ENCODE measurements at places on chromosomes 4 and X.

DNA sequence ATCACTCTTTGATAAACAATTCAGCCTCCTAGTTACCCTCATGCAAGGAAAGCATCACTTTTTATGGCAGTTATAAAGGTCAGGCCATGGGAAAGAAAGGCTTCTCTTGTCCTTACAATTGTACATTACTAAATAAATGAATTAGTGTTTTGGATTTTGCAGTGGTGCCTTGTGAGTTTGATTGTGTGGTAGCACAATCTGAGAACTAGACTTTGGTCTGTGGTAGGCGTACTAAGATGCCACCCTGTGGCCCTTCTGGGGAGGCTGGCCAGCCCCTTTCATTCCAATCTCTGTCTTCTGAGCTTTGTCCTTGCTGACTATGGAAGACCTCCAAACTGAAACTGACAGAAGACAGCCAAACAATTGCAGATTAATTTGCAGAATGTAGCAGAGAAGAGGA is 14.6 kb upstream of the HNRNPD start:
- DNase-seq = peak; percentile 74

DNA sequence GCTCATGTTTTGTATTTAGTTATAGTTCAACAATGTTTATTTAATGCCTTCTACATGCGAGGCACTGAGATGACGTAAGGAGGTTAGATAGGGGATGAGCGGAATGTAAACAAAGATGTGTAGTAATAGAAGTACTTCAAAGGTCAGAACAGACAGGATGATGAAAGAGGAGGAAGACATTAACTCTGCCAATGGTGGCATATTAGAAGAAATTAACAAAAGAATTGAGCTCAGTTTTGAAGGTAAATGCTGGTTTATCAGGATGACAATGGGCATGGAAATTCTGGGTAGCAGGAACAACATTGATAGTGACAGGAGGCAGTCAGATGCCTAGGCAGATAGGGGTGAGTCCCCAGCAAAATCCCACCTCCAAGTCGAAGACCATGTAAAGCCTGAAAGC is 62.3 kb upstream of the PGRMC2 start:
- no peak for DNase-seq

GRCh38 chrX:46433892-46434291 is 111.3 kb downstream of the ZNF674 start:
- no peak for DNase-seq

DNA sequence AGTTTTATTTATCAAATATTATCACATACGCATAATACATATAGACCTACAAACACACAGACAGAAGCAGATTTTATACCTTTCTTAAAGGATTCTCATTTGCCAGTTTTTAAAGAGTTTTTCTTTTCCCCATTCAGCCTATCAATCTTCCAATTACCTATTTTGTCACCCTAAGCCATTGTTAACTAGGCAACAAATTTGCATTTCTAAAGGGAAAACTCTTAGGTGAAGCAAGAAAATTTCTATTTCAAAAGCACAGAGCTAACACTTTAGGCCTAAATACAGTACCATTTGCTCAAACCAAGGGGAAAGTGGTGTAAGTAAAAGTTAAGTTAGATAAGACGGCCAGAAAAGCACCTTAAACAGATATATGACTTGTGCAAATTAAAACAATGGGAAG is 156.6 kb downstream of the NDST3 start:
- DNase-seq = no peak

GRCh38 chr4:36351082-36351666 is 69.8 kb downstream of the DTHD1 start:
- peak; percentile 20 for DNase-seq

DNA sequence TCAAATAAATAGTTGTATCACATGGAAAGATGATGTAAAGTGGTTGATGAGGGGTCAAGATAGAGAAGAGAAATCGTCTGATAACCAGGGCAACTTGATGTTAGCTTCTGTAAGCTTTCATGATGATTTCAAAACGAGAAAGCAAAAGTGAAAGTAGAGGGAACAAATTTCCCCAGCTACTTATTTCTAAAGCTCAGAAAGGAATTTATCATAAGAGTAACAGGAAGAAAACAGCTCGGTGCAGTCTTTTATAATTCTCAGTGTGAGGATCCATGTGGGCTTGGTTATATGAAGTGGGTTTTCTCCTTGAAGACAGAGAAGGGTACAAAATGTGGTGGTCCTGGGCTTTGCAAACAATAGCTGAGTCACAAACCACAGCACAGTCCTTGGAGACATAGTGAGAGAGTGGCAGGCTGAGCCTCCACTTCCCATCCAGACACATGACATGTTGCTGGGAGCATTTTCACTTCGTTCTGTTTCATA is 32.1 kb upstream of the GLRA2 start:
- no peak for DNase-seq
